RPMI7951 (cell line): ENCODE measurements at places on chromosomes 7 and 10.
A peak's percentile ranks its signal among the peaks of the same experiment; 100 is the strongest.

GRCh38 chr7:85776691-85777345 lies 590.0 kb upstream of the SEMA3D start:
- DNase-seq, result no peak

DNA sequence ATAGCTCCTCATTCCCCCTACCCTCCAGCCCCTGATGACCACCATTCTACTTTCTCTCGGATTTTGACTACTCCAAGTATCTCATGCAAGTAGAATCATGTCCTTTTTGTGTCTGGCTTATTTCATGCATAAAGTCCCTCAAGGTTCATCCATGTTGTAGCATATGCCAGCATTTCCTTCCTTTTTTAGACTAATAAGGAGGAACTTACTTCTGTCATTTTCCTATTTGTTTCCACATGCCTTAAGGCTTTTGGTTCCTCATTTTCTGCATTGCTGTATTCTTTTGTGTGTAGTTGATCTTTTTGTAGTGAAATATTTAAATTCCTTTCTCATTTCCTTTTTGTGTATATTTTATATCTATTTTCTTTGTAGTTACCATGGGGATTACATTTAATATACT lies 376.9 kb downstream of the CALN1 start:
- no peak for DNase-seq

- DNase-seq, result peak; percentile 43
Observed at GRCh38 chr10:110681023-110681681, 37.0 kb downstream of the RBM20 start.

GRCh38 chr10:86970982-86971231 lies 2.6 kb downstream of the ADIRF start:
- DNase-seq, result no peak

- no peak for DNase-seq
Observed at GRCh38 chr10:3578159-3578558, 206.8 kb downstream of the KLF6 start.

DNA sequence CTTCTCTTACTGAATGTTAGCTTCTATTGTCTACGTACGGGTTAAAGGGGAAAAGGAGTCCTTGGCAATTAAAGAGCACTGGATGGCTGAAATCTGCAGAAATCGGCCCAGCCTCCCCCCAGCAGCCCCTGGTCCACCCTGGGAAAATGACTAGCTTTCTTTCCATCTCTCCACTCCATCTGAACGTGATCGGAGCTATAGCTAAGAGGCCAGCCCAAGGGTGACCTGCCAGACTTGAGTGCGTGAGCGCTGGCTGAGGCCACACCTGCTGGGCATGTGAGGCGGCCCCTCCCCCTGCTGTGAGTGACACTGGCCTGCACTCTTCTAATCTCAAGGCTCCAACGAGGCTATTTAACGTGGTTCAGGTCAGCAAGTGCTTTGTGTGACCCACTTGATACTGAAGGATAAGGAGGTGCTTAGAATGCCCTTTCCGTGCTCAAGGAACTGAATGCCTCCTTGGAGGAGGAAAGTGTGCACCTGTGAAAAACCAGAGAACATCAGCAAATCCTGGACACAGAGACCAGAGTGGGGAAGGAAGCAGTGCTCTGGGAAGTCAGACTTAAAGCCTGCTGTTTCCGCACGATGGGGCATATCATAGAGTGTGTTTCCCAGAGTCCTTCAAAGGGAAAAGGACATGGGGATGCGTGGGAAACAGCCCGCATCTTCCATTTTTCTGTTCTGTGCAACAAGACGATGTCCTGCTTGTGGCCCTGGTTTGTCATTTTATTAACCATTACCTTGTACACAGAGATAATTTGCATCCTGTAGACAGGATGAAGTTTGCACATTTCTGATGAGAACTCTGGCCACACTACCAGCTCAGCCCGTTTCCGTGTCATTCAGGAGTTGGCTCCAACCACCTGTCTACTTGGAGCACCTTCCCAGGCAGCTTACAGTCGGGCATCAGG lies 12.5 kb upstream of the MNX1 start:
- DNase-seq, result no peak

DNA sequence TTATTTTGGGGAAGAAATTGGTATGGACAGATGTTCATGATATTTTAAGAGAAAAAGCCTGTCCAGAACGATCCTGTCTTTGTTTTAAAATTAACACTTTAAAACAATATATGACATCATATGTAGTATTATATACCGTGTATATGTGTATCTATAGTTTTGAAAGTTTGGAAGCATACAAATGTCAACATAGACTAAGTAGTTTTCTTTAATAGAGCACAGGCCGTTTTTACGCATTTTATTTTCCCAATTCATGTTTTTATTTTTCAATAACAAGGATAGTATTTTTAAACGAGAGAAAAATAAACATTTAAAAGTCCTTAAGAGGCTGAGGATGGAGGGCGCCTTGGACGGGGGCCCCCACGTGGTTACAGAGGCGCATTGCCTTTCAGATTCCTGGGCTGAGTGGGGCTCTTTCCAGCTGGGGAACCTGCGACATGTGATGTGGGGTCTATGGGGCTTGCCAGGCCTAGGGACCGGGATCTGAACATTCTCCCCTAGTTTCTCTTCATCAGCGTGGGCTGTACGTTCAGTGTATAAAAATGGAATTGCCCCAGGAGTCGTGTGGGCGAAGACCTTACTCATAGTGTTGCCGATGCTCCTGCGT lies 127.8 kb upstream of the ZNF746 start:
- DNase-seq, result peak; percentile 65

- peak; percentile 89 for DNase-seq
Observed at GRCh38 chr7:84372155-84372621, 177.6 kb upstream of the SEMA3A start.

DNA sequence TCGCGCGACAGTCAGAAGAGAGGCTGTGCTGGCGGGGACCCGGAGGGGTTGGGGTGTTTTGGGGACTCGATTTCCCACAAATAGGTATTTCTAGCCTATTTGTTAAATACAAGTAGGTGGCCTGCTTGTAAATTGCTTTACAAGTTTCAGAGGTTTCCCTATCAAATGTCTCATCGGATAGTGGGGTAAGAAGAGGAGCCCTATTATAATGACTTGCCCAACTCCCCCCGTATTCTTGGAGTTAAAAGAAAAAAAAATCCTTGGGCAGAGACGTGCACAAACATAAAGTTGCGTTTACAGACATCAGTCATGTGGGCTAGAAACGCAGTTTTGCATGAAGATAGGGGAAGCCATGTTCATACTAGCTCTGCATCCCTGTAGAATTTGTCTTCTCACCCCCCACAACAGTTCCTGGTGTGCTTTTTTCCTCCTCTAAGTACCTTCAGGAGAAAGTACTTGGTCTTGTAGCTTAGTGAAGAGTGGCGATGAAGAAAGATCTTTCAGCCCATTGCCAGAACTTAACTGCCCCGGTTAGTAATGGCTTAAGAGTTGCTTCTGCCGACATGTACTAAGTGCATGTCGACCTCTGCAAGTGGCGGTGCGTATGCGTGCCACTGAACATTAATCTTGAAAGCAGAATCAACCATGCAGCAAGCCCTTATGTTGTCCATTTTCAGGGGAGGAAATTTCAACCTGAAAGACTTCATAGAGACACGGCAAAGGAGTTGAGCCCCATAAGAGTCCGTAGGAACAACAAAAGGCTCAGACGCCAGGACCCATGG lies 832 bp upstream of the TIAL1 start:
- DNase-seq, result no peak

GRCh38 chr7:73899731-73900142 lies 38.8 kb downstream of the TMEM270 start:
- peak; percentile 97 for DNase-seq

- no peak for DNase-seq
Observed at GRCh38 chr7:6032167-6032566, 991 bp downstream of the ANKRD61 start.

- DNase-seq, result no peak
Observed at GRCh38 chr10:125331056-125331455, 170.7 kb upstream of the CTBP2 start.

GRCh38 chr7:11784769-11785536 lies 47.0 kb downstream of the THSD7A start:
- DNase-seq, result no peak

DNA sequence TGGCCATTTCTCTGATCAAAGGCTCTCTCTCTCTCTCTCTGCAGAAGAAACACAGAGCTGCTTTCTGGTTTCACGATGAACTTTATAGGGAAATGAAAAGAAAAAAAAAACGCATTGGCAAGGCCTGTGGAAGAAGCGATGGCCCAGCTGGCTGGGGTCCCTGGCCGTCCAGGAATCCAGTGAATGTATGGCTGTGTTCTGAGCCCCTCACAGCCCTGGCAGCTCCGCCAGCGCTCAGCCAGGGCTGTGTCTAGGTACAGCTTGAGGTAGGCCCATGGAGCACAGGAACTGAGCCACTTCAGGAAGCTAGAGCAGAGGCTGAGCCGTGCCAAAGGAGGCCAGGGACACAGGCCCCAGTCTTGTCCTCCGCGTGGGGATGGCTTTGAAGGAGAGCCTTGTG lies 13.1 kb upstream of the UCMA start:
- no peak for DNase-seq

- DNase-seq, result no peak
Observed at GRCh38 chr7:157832866-157833607, 496.2 kb downstream of the DNAJB6 start.

DNA sequence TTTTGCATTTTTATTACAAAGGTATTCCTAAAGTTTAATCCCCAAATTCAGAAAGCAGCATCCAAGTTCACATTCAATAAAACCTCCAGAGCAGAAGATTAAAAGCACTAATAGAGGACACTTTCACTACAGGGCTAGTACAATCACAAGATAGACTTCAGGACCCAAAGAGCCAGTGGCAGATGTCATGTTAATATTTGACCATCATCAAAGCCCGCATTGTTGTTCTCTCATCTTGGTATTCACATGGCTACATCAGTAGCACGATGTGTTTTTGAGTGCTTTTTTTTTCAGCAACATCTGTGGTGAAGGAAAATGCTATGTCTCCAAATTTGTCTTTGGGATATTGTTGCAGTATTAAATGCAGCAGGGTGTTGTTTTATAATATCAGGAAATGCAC lies 134.3 kb downstream of the ARL4A start:
- no peak for DNase-seq

GRCh38 chr7:21616091-21616490 lies 73.3 kb downstream of the DNAH11 start:
- DNase-seq, result no peak

DNA sequence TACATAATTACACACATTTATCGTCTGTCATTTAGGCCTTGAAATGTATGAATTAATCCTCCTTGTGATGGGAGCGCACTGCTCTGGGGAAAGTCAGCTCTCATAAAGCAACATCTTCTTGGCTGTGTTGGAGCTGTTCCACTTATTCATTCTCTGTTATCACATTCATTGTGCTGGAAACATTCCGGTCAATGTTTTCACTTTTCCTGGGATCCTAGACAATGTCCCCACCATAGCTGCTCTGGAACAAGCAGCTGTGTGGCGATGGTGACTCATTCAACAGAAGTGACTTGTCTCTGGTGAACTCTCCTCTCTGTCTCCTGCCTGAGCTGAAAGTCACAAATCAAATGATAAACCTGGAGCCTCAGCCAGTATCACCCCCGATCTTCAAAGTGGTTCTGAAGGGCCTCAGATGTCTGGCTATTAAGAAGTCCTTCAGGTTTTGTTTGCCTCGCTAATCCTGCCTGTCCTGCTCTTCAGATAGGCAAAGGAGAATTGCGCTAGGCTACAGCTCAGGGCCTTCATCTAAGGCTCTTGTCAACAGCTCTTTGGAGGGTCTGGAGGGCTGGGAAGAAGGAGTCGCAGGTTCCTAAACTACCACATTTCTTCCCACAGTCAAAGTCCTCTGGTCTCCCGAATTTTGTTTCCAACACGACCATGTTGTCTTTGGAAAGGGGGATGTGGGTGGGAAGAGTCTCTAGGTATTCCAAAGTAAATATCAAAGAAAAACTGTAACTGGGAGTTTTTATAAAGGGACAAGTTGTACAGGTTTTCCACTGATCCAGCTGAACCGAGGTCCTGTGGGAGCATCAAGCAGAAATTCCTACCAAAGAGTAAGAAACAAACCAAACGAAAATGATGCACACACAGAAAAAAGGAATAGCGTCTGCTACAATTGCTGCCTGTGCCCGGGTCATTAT lies 29.3 kb downstream of the KLF6 start:
- peak; percentile 84 for DNase-seq

DNA sequence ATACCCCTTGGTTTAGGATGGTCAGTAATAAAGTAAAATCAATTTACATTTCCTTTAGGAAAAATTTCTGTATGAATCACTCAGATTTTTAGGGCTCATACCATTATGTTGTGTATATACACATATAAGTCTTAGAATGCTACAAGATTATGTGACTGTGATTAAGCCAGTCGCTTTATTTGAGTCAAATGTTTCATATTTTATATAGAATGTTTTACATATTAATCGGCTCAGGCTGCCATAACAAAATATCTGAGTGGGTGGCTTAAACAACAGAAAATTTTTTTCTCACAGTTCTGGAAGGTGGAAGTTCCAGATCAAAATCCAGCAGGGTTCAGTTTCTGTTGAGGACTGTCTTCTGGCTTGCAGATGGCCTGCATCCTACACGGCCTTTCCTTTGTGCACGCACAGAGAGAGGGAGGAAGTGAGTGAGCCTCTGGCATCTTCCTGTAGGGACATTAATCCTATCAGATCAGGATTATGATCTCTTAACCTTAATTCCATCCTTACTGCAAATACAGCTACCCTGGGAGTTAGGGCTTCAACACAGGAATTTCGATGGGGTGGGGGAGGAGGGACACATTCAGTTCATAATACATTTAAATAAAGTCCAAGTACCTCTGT lies 198.0 kb downstream of the PHF14 start:
- DNase-seq, result no peak

DNA sequence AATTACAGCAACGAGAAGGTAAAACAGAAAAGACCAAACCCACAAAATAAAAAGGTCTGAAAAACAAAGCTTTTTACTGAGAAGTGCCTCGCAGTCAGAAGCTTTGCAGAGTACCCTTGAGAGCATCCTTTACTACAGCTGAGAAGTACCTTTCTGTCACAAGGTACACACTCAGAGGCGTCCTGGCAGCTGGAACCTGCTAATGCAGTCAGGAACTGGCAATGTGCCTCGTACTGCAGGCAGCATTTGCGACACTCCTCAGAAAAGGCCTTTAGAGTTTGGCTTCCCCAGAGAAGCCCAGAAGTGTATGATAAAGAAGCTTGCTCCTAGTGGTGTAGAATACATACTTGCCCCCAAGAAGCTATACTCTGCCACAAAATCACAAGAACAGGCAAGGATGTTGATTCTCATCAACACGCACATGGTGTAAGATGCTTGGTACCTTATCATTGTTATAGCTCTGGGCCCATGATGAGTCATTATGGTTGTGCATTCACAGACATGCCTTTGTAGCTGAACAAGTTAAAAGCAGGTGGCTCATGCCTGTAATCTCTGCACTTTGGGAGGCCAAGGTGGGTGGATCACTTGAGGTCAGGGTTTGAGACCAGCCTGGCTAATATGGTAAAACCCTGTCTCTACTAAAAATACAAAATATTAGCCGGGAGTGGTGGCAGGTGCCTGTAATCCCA lies 2.0 kb upstream of the GTPBP4 start:
- DNase-seq, result peak; percentile 48

- DNase-seq, result no peak
Observed at GRCh38 chr10:85212526-85212925, 884.1 kb downstream of the CCSER2 start.

GRCh38 chr7:137578541-137578940 lies 235.0 kb upstream of the PTN start:
- no peak for DNase-seq
